ENCODE measurements at places on chromosomes 12 and 14. TPM values are rescaled to one million over a fixed set of nuclear protein-coding genes. Genes with fewer than 3 reads are reported as not detected.

- DNase-seq = no peak
Measured at GRCh38 chr12:8913702-8914032, 642 bp upstream of the PHC1 start.

DNA sequence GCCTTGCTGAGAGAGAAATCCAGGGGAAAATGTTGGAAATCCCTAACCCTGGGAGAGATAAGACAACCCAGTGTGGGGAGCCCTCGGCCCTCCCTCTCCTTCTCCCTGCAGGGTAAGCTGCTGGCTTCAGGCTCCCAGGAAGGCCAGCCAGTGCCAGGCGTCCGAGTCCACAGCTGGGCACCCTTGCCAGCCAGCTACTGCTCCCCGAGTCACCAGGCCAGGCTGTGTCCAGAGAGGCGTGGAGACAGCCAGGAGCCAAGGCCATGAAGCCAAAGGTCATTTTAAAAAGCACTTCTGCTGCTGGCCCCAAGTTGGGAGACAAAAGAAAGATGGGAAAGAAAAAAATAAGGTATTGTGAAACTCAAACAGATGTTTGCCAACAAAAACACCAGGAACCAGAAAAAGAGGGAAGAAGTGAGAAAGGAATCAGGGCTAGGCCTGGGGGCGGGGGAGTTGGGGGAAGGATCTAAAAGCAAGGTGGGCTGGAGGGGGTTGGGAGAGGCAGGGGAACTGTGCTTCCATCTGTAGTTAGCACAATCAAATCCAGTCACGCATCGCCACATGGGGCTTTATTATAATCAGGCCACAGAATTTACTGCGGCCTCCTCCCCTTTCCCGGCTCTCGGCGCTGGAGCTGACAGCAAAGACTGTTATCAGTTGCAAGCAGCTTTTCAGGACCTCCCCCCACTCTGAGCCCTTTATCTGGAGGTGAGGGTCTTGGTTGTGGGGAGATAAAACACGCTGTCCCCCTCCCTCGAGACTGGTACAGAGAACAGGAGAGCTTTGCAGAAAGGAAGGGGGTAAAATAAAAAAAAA, 33.5 kb downstream of the RBM19 start:
- peak; percentile 96 for DNase-seq

DNA sequence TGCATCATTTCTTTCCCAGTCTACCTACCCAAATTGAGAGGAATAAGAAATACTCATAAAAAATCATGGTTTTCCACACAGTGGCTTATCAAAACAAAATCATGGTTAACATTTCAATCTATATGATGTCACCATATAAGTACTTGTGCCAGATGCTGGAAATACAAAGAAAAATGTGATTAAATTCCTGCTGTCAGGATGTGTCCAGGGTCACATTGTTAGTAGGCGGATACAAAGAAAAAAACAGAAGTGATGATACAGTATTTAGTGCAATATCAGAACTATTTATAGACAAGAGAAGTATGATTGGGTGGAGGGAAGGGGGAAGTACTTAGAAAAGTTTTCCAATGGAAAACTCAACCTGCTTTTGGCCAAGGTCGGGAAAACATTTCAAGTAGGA, 47.0 kb upstream of the OR6J1 start:
- DNase-seq = no peak

Gene CD27
- polyA plus RNA-seq = not detected

Gene ATL1
- not detected for polyA plus RNA-seq

Gene MEG3
- 3.9 TPM for polyA plus RNA-seq

Gene SSTR1
- polyA plus RNA-seq = not detected
